ENCODE measurements at places on chromosomes 5 and 9.

GRCh38 chr5:134063188-134063820, 51.2 kb upstream of the TCF7 start:
- DNase-seq = no peak

- no peak for DNase-seq
These were observed 423.8 kb downstream of the SPOCK1 start for GRCh38 chr5:137075163-137075970.

GRCh38 chr5:172719211-172719610, 51.8 kb downstream of the DUSP1 start:
- DNase-seq = no peak

DNA sequence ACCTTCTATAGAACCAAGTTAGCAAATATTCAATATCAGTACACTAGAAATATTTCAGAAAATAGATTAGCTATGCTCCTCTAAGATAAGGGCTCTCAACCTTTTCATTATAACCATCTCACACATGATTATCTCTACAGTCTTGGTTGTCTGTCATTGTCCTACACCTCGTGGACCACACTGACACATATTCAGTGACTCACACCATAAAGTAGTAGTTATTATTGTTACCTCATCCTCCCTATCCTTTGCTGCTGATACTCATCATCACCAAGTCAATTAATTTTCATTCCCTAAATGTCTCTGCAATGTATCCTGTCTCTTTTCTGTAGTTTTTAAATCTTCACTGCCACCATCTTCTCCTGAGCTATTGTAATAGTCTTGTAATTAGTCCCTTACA, 1309.2 kb upstream of the C9orf72 start:
- no peak for DNase-seq

Data from hematopoietic multipotent progenitor cell (in vitro differentiated cells).